ENCODE measurements at places on chromosomes 1 and 21. TPM values are rescaled to one million over a fixed set of nuclear protein-coding genes. Genes with fewer than 3 reads are reported as not detected.

The SYT2 gene
- total RNA-seq: not detected

The RSPO1 gene
- total RNA-seq: not detected

The PCP4L1 gene
- total RNA-seq: 1.2 TPM

The CR1L gene
- total RNA-seq: 0.19 TPM

DNA sequence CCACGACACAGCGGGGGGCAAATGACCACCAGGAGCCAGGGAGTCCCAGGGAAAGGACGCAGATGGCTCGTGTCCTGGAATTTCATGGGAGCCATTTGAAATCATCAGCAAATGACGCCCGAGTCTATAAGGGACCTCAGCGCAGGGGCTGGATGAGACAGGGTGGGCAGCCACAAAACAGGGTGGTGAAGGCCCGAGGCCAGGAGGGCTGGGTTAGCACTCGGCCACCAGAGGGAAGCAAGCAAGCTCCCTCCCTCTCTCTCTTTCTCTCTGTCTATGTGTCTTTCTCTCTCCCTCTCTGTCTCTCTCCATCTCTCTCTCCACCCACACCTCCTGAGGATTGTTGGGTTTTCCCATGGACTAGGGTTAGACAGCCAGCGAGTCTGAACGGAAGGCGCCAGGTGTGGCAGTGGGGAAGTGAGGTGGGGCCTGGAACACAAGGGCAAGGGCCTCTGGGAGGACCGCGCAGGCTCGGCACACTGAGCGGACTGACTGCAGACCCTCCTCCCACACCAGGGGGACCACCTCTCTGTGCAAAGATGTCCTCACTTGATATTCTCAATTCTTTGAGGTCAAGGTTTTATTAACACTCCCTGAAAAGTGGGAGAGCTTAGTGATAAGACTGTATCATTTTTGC lies 73.8 kb upstream of the TMPRSS2 start:
- H3K27me3 ChIP-seq: no peaks in the 10 kb centered on the region
- no peak overlapping the region for H3K4me3 ChIP-seq
- no peaks in the 10 kb centered on the region for H3K4me1 ChIP-seq
- DNase-seq: no peak
- no peak overlapping the region for H3K27ac ChIP-seq

GRCh38 chr1:167244244-167244643 lies 23.6 kb downstream of the POU2F1 start:
- peaks cover 22% of the 10 kb centered on the region for H3K4me1 ChIP-seq
- H3K27ac ChIP-seq: no peak overlapping the region
- no peak for DNase-seq
- no peaks in the 10 kb centered on the region for H3K27me3 ChIP-seq
- H3K4me3 ChIP-seq: no peak overlapping the region
- peaks cover 4% of the 10 kb centered on the region for H3K36me3 ChIP-seq

GRCh38 chr1:83554174-83554573 lies 444.8 kb downstream of the TTLL7 start:
- DNase-seq: no peak
- no peak overlapping the region for H3K27ac ChIP-seq
- H3K4me1 ChIP-seq: no peaks in the 10 kb centered on the region
- H3K36me3 ChIP-seq: no peaks in the 10 kb centered on the region
- H3K4me3 ChIP-seq: no peak overlapping the region

GRCh38 chr1:174946031-174946430 lies 53.7 kb upstream of the CACYBP start:
- H3K4me3 ChIP-seq: no peak overlapping the region
- DNase-seq: no peak
- no peaks in the 10 kb centered on the region for H3K36me3 ChIP-seq
- H3K27me3 ChIP-seq: no peaks in the 10 kb centered on the region
- H3K27ac ChIP-seq: no peak overlapping the region

- H3K36me3 ChIP-seq: no peaks in the 10 kb centered on the region
- no peak overlapping the region for H3K4me3 ChIP-seq
- H3K27me3 ChIP-seq: no peaks in the 10 kb centered on the region
- H3K27ac ChIP-seq: peak overlapping the region; percentile 38
Measured at GRCh38 chr1:157704878-157705277, 4.3 kb upstream of the FCRL3 start.

GRCh38 chr1:203182387-203182953 lies 4.0 kb downstream of the CHI3L1 start:
- no peaks in the 10 kb centered on the region for H3K27me3 ChIP-seq
- H3K4me1 ChIP-seq: peaks cover 8% of the 10 kb centered on the region
- no peak overlapping the region for H3K4me3 ChIP-seq
- H3K36me3 ChIP-seq: no peaks in the 10 kb centered on the region
- DNase-seq: no peak
- H3K27ac ChIP-seq: no peak overlapping the region

DNA sequence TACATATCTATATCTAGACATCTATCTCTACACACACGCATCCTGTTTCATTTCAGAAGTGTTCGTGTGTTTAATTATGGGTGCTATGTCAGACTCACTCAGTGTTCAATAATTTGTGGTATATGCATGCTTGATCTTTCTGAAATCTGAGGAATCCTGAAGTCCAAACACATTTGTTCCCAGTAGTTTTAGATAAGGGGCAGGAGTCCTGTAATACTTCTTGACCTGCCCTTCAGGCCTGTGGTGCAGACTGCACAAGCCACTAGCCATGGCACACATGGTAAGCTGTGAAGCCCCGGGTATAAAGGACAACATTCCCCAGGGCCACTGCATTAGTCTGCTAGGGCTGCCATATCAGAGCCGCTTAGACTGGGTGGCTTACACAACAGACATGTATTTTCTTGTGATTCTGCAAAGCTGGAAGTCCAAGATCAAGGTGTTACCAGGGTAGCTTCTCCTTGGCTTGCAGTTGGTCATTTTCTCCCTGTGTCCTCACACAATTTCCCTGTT lies 267.2 kb downstream of the RHOU start:
- no peak overlapping the region for H3K4me3 ChIP-seq
- no peak overlapping the region for H3K27ac ChIP-seq
- DNase-seq: no peak

DNA sequence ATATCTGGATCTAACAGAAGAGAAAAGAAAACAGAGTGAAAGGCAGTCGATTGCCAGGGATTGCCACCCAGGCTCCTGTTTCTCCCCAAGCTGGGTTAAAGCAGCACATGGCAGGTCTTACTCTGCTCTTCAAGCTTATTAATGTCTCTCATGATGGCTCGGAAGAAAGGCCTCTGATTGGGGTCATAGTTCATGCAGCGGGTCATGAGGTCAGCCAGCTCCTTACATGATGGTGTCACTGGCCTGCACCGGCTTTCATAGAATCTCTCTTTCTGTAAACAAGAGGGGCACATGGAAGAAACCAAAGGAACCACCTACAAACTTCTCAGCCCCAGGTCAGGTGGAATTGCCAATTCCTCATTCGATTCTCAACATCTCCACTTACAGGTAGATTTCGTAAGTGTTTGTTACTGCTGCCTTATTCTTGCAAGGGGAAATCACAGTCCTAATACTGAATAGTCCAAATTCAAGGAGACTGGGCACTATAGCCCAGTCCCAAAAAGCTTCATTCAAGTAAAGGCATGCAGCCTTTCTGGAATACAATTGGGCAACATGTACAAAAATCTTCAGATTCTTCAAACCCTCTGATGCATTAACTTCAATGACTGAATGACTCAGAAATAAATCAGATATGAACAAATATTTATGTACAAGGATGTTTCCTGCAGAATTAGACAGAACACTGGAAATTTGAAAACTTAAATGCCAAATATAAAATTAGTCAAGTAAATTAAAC lies 96.6 kb downstream of the RAVER2 start:
- no peak overlapping the region for H3K4me3 ChIP-seq
- DNase-seq: no peak
- H3K27ac ChIP-seq: no peak overlapping the region
- H3K4me1 ChIP-seq: no peaks in the 10 kb centered on the region

GRCh38 chr1:76425201-76426145 lies 350.9 kb downstream of the ST6GALNAC3 start:
- no peak overlapping the region for H3K27ac ChIP-seq
- no peak overlapping the region for H3K4me3 ChIP-seq
- H3K36me3 ChIP-seq: no peaks in the 10 kb centered on the region
- H3K27me3 ChIP-seq: no peaks in the 10 kb centered on the region
- H3K4me1 ChIP-seq: no peaks in the 10 kb centered on the region

DNA sequence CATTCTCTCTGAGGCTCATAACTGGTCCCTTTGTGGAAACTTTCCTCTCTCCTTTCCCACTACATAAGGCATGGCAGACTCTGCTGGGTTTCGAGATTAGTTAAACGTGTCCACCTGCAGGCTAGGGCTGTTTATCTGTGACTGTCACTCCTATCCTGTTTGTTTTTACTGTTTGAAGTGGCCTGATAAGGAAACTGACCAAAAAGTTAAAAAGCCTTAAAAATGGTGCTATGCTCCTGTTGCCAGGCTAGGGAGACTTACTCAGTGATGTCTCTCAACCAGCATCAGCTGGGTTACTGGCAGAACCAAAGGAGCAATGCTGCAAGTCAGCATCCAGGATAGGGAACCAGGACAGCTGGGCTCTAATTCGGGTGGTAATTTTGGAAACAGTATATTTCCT lies 3.9 kb downstream of the PIGV start:
- peak overlapping the region; percentile 79 for H3K27ac ChIP-seq
- no peaks in the 10 kb centered on the region for H3K27me3 ChIP-seq
- H3K36me3 ChIP-seq: peaks cover 2% of the 10 kb centered on the region
- DNase-seq: no peak

DNA sequence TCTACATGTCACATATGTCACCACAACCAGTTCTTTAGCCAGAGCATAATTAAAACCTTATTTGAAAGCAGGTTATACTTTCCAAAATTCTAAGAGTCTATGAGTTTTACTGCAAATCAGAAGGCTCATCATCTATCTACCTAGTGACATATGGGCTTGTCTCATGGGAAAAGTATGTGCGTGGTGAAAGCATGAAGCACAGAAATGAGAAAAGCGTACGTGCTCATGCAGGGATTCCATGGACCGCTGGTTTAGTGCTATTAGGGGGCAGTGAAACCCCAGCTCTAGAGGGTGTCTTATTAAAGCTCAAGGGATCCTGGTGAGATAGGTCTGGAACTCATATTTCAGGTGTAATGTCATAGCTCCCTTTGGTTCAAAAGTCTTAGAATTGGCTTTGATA lies 50.2 kb downstream of the FAM163A start:
- H3K36me3 ChIP-seq: no peaks in the 10 kb centered on the region
- no peak overlapping the region for H3K27ac ChIP-seq
- H3K4me1 ChIP-seq: no peaks in the 10 kb centered on the region
- H3K27me3 ChIP-seq: no peaks in the 10 kb centered on the region

GRCh38 chr21:45363921-45364467 lies 41.0 kb upstream of the COL18A1 start:
- H3K4me3 ChIP-seq: peak overlapping the region; percentile 25
- H3K27ac ChIP-seq: peak overlapping the region; percentile 11
- DNase-seq: peak; percentile 63
- no peaks in the 10 kb centered on the region for H3K36me3 ChIP-seq

DNA sequence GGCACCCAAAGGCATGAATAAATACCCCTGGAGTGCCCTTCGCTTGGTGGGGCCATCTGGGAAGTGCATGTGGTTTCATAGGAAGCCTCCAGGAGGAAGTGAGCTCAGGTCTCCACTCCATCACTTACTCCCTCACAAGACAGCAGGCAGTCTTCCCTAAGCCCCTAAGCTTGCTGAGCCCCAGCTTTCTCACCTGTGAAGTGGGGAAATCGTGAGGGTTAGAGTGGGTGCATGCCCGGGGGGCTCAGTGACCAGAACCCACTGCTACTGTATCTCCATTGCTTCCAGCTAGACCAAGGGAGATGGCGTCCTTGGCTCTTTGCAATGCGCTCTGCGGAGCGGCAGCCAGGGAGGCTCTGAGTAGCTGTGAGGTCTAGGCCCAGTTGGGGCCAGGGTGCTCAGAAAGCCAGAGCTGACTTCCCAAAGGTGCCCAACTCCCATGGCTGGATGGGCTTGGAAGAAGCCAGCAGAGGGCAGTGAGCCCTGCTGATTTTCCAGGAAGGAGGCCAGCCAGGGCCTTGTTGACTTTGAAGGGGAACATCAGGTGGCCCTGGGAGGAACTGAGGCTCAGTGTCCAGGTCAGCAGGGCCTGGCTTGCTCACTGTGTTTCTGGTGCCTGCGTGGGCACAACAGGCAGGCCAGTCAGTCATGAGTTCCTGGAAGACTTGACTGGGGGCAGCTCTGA lies 27.3 kb downstream of the CDCP2 start:
- H3K36me3 ChIP-seq: no peaks in the 10 kb centered on the region
- no peak overlapping the region for H3K4me3 ChIP-seq
- H3K27me3 ChIP-seq: no peaks in the 10 kb centered on the region
- H3K27ac ChIP-seq: no peak overlapping the region
- H3K4me1 ChIP-seq: peaks cover 4% of the 10 kb centered on the region

DNA sequence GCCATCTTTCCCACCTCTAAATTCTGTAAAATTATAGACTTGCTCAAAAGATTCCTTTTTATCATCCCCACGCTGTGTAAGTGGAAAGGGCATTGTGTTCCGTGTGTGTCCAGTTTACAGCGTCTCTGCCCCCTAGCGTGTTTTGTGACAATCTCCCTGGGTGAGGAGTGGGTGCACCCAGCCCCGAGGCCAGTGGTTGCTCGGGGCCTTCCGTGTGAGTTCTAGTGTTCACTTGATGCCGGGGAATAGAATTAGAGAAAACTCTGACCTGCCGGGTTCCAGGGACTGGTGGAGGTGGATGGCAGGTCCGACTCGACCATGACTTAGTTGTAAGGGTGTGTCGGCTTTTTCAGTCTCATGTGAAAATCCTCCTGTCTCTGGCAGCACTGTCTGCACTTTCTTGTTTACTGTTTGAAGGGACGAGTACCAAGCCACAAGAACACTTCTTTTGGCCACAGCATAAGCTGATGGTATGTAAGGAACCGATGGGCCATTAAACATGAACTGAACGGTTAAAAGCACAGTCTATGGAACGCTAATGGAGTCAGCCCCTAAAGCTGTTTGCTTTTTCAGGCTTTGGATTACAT lies 61.9 kb downstream of the POFUT2 start:
- H3K36me3 ChIP-seq: no peaks in the 10 kb centered on the region
- no peak overlapping the region for H3K27ac ChIP-seq

- no peaks in the 10 kb centered on the region for H3K36me3 ChIP-seq
- H3K27ac ChIP-seq: no peak overlapping the region
- peaks cover 13% of the 10 kb centered on the region for H3K27me3 ChIP-seq
- H3K4me1 ChIP-seq: no peaks in the 10 kb centered on the region
- no peak for DNase-seq
Measured at GRCh38 chr1:234135501-234135900, 231.0 kb downstream of the SLC35F3 start.

DNA sequence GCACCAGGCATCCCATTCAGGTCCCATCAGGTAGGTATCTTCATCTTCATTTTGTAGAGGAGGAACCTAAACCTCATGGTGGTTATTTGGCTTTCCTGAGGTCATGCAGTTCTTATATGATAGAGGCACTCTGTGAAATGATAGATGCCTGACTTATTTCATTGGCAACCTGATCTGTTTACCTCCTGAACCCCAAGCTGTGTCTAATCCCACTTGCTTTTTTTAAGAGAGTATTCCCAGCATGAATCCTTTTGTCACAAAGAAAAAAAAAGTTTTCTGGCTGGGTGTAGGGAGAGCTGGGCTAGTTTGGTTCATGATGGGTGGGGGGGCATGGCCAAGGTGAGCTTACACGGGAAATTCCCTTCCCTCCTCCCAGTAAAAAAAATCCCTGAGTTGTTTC lies 154.2 kb downstream of the TENT5C start:
- H3K36me3 ChIP-seq: no peaks in the 10 kb centered on the region
- peaks cover 11% of the 10 kb centered on the region for H3K4me1 ChIP-seq
- no peak overlapping the region for H3K27ac ChIP-seq
- no peak for DNase-seq
- H3K27me3 ChIP-seq: peaks cover 40% of the 10 kb centered on the region

All from activated T-cell treated with anti-CD3 and anti-CD28 coated beads, Interleukin-2, amount 50 U/mL, for 72 hours (primary cell).